ENCODE measurements at places on chromosomes 2 and 18. TPM values are rescaled to one million over a fixed set of nuclear protein-coding genes. Genes with fewer than 3 reads are reported as not detected.

The OTX1 gene
- 13.1 TPM for total RNA-seq

The MTLN gene
- 35.7 TPM for total RNA-seq

The CRYGD gene
- not detected for total RNA-seq

The DLGAP1 gene
- 0.39 TPM for total RNA-seq

The CHRNA1 gene
- total RNA-seq = not detected

The SERPINB2 gene
- total RNA-seq = not detected

The PRKAG3 gene
- total RNA-seq = not detected

The NT5C1B gene
- total RNA-seq = not detected

The SERPINB3 gene
- not detected for total RNA-seq

The MAL gene
- total RNA-seq = not detected

The TMEM37 gene
- 2.3 TPM for total RNA-seq

The TUBA3E gene
- not detected for total RNA-seq

The PIGN gene
- 12.2 TPM for total RNA-seq

The VIL1 gene
- total RNA-seq = 0.49 TPM

The RAB31 gene
- total RNA-seq = 46.9 TPM

The CCNYL1 gene
- 14.9 TPM for total RNA-seq

The SATB2 gene
- 13.8 TPM for total RNA-seq

The KCNIP3 gene
- total RNA-seq = 3.1 TPM

The NCKAP5 gene
- total RNA-seq = 0.30 TPM

The ZAP70 gene
- total RNA-seq = 0.91 TPM

The WDCP gene
- 19.9 TPM for total RNA-seq

The GCG gene
- not detected for total RNA-seq

The CERKL gene
- 0.66 TPM for total RNA-seq

The DYNAP gene
- not detected for total RNA-seq

The IL36RN gene
- total RNA-seq = not detected

The CAPN14 gene
- total RNA-seq = not detected

The AQP12B gene
- total RNA-seq = not detected

The GKN1 gene
- total RNA-seq = not detected

The CNPPD1 gene
- 41.9 TPM for total RNA-seq

The PKDCC gene
- 0.84 TPM for total RNA-seq

The NTSR2 gene
- total RNA-seq = not detected

The PDCD1 gene
- 0.22 TPM for total RNA-seq

The NPPC gene
- total RNA-seq = 0.52 TPM

The PLA2R1 gene
- total RNA-seq = 0.34 TPM

The RAB17 gene
- total RNA-seq = 41.8 TPM

The LYPD6 gene
- 3.0 TPM for total RNA-seq

The CRYGC gene
- total RNA-seq = not detected

The GPR17 gene
- total RNA-seq = not detected

The MRPS5 gene
- total RNA-seq = 70.6 TPM

The DQX1 gene
- 0.98 TPM for total RNA-seq

The TM4SF20 gene
- total RNA-seq = not detected

The PLGLB1 gene
- 1.3 TPM for total RNA-seq

The RNU2-63P gene
- total RNA-seq = 7.4 TPM

The AGXT gene
- total RNA-seq = 0.34 TPM

The MATN3 gene
- not detected for total RNA-seq

The ATG16L1 gene
- 43.4 TPM for total RNA-seq

The LYG2 gene
- 0.27 TPM for total RNA-seq

The DOCK10 gene
- 0.54 TPM for total RNA-seq

The COL4A4 gene
- total RNA-seq = 5.9 TPM

The TNP1 gene
- not detected for total RNA-seq

The OTOS gene
- not detected for total RNA-seq

The RIT2 gene
- not detected for total RNA-seq

The SLC8A1 gene
- total RNA-seq = 0.07 TPM

The KRTCAP3 gene
- 65.7 TPM for total RNA-seq

The LRATD1 gene
- total RNA-seq = 0.07 TPM

The SPR gene
- 66.9 TPM for total RNA-seq

The MTA3 gene
- 46.3 TPM for total RNA-seq
